ENCODE measurements at places on chromosomes 1 and 21.

GRCh38 chr1:222759451-222760035, 22.5 kb downstream of the FAM177B start:
- no peak for DNase-seq

GRCh38 chr1:73770109-73770905, 427.7 kb downstream of the LRRIQ3 start:
- no peak for DNase-seq

DNA sequence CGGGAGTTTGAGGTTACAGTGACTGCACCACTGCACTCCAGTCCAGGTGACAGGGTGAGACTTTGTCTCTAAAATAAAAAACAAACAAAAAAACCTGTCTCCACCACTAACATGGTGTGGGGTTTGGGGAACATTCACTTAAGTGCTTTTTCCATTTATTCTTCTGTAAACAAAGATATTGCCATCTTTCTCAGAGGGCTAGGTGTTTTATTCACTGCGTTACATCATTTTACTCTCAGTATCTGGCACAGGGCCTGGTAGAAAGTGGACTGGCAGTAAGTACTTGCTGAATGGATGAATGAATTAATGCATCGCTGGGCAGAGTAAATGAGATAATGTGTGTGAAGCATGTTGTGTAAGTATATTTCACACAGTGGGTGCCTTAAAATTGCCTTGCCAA, 20.1 kb downstream of the KIAA0040 start:
- DNase-seq = no peak

- no peak for DNase-seq
Measured at GRCh38 chr1:7564137-7564536, 207.0 kb upstream of the VAMP3 start.

DNA sequence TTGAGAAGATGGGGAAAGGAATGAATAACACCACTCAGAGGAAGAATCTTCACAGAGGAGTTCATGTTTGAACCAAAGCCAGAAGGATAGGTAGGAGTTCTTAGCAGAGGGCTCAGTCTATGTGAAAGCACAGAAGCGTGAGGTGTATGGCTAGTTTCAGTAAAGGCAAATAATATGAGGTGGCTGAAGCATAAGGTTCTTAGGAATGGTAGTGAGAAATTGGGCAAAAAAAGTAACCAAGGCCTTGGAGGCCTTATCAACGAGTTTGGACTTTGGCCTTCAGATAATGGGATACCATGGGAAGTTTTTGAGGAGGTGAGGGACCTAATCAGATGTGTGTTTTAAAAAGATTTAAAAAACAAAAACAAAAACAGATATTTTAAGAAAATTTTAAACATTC, 47.1 kb downstream of the TCEANC2 start:
- DNase-seq = no peak

DNA sequence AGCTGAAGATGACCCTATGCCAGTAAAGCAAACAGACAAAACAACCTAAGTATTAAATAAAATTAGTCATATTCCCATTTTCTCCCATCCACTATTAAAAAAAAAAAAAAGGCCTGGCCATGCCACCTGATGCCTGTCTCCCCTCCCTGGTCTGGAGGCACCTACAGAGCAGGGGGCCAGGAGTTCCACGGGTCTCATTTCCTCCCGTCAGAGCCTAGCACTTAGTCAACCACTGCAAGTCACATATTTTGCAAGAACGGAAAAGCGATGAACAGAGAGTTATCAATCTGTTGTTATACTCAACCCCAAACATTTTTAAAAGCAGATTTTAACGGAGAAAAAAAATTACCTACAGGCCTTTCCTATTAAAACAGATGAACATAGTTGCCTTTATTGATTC, 59.3 kb downstream of the TGFBR3 start:
- DNase-seq = no peak

All from forelimb muscle (tissue), 1 donor.